Stimulated activated CD4-positive, alpha-beta T cell treated with anti-CD3 and anti-CD28 coated beads, Interleukin-2, amount 100 ng/mL, for 48 hours (primary cell): ENCODE measurements at places on chromosomes 3 and 15.

- no peak for DNase-seq
Observed at GRCh38 chr3:32340039-32340438, 51.6 kb upstream of the CMTM7 start.

- no peak for DNase-seq
Observed at GRCh38 chr3:53240989-53241972, 14.5 kb downstream of the TKT start.

DNA sequence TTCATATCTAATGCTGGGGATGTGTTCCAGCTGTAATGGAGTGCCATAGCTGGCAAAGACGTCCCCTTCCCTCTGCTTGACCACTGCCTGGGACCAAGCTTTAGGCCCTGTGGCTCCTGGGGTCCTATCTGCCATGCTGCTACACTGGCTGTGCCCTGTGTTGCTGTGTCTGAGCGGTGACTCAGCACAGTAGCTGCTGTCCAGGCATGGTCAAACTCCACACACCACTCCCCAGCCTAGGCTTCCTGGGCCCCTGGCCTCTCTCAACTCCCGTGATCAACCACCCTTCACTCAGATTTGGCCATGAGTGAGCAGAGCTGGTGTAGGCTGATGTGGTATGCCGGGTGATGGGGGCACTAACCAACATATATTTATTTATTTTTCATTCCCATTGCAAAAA, 27.0 kb downstream of the EPHB1 start:
- DNase-seq, result no peak

DNA sequence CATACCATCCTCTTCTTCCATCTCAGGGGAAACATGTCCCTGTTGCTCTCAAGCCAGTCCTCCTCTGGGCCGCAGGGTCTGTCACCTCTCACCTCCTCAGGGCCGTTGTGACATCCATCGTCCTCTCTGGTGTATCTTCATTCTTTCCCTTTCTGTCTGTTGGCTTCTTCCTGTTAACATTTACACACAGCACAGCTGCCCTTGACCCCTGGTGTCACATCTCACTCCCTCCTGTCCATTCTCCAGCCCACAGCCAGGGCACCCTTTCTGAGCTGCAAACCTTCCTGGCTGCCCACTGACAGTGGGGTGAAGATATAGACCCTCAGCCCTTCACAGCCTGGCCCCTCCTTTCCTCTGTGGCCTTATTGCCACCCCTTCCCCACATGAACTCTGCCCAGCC, 79.6 kb upstream of the ADAMTSL3 start:
- DNase-seq, result no peak

DNA sequence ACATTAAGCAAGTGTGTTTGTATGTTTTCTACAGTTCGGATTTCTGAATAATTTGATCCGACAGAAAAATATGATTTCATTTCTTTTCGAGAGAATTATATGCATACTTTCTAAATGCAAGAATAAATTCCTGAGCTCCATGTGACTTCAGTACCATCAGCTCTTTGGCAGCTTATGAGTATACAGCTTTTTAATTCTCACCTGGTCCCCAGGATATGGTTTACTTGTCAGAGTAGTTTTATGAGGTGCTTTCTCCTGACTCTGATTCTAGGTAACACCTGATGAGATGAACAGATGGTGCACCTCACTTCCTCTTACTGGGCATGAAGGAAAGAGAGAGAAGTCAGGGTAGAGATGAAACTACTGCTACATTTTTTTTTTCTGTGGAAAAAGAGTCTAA, 3.1 kb downstream of the HGD start:
- no peak for DNase-seq

- DNase-seq, result no peak
Observed at GRCh38 chr3:31779514-31779913, 201.5 kb downstream of the OSBPL10 start.

DNA sequence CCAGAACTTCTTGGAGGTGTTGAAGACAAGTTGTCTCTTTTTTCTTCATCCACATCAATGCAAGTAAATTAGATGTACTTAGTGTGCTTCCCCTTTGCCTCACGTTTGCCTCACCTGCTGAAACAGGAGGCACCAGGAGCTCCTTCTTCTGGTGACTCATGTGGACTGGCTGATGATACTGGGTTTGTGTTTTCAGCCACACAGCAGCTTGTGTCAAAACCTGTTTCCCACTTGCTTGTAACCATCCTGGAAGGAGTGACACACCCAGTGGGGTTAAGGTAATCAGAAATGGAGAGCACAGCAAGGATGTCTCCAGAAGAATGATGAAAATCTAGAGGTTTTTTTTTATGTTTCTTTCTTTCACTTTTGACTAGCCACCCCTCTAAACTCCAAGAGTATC, 143.3 kb upstream of the RBMS3 start:
- peak; percentile 1 for DNase-seq

DNA sequence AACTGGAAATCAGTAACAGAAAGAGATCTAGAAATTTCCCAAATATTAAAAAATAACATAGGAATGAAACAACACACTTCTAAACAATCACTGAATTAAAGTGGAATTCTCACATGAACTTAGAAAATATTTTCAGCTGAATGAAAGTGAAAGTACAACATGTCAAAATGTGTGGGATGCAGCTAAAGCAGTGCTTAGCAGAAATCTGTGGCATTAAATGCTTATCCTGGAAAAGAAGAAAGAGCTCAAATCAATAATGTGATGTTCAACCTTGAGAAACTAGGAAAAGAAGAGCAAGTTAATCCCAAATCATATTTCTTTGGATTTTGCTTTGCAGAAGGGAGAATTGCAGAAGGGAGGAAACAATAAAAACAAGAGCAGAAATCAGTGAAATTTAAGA, 98.2 kb upstream of the NR2E3 start:
- DNase-seq, result no peak

GRCh38 chr3:186107215-186108105, 1.4 kb downstream of the ETV5 start:
- no peak for DNase-seq

GRCh38 chr3:16124636-16125035, 49.8 kb upstream of the GALNT15 start:
- no peak for DNase-seq

GRCh38 chr15:42915654-42916315, 4.8 kb downstream of the TTBK2 start:
- no peak for DNase-seq

- DNase-seq, result no peak
Observed at GRCh38 chr3:15823092-15823491, 25.3 kb upstream of the ANKRD28 start.

DNA sequence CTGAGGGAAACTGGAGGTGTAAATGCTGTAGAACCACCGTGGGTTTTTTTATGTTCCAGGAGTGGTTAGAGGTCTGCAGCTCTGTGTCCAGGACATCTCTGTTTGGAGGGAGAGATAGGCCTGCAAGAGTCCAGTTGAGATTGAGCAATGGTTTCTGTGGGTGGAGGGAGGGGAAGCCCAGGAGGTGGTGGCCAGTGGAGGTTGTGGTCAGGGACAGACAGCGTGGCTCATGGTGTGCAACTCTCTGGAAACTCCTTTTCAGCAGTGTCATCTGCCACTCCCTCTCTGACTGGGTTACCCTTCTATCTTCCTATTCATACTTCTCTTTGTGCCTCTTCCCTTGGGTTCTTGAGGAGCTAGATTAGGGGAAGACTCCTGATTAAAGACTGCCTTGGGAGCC, 9.6 kb downstream of the XCR1 start:
- no peak for DNase-seq

- no peak for DNase-seq
Observed at GRCh38 chr3:159721324-159721723, 267.3 kb upstream of the IL12A start.

DNA sequence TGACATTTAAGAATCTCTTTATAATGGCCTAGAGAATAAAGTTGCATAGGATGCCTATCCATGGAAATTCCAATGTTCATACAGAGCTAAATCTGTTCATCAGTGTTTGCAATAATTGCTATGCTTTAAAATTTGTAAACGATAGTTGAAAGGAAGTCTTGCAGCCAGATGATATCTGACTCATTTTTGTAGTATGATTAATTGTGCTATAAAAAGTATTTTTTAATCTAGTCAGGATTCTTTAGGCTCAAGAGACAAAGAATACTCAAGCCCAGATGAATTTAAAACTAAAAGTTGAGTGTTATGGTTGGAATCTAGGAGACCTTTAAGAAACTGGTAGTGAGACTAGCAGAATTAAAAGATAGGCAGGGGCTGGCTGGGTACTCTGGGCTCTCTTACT, 50.5 kb downstream of the SUCNR1 start:
- DNase-seq, result no peak

DNA sequence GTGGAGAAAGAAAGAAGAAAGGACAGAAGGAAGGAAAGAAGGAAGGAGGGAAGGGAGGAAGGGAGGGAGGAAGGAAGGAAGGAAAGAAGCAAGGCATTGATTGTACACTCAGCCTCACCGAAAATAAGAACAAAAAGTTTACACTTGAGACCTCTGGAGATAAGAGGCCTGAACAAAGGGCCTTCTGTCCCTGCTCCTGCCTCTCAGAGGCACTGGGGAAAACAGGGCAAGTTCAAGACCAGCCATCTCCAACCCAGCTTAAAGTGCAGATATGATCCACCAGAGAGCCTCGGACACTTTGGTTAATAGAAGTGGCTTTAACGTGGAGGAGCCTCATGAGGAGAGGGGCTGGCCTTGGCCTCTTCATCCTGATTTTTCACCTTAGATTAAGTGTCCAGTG, 582.9 kb upstream of the PPP2R3A start:
- no peak for DNase-seq

DNA sequence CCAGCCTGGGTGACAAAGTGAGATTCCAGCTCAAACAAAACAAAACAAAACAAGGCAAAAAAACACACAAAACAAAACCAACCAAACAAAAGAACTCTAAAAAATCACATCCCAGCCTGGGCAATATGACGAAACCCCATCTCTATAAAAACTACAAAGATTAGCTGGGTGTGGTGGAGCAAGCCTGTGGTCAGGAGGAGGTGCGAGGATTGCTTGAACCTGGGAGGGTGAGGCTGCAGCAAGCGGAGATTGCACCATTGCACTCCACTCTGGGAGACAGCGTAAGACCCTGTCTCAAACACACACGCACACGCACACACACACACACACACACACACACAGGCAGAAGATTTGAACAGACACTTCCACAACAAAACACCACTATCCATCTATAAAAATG, 99.6 kb downstream of the SHQ1 start:
- no peak for DNase-seq

- DNase-seq, result no peak
Observed at GRCh38 chr3:129543999-129544398, 1.0 kb downstream of the H1-8 start.

GRCh38 chr3:76367281-76367680, 581.9 kb upstream of the ZNF717 start:
- no peak for DNase-seq

GRCh38 chr3:42935472-42935871, 29.5 kb downstream of the ZNF662 start:
- no peak for DNase-seq

- DNase-seq, result no peak
Observed at GRCh38 chr15:80107774-80108173, 45.0 kb upstream of the FAH start.

DNA sequence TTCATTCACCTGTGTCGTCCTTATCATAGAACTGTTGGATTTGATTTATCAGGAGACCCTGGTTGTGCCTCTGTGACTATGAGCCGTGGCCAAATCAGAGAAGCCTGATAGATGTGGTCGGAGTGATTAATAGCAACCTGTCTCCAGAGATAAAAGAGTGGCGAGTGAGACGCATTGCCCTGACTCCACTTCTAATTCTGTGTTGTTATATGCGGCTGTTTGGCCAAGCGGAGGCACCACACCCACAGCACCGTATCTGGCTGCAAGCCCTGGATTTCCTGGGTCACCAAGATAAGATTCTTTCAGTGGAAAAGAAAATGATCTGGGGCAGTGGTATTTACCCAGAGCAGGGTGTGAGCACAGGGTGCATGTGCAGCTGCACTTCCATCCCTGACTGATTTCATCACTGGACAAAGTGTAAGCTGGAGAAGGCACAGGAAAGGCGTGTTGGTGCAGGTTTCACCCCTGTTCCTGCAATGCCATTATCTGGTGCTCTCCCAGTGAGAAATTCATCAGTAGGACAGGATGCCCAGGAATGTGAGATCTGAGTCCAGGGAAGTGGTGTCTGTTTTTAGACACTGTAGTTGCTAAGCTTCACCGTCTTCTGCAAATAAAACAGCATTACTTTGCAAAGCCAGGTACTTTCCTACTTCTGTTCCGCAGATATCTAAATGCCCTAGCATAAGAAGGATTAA, 84.6 kb downstream of the CD47 start:
- DNase-seq, result no peak

DNA sequence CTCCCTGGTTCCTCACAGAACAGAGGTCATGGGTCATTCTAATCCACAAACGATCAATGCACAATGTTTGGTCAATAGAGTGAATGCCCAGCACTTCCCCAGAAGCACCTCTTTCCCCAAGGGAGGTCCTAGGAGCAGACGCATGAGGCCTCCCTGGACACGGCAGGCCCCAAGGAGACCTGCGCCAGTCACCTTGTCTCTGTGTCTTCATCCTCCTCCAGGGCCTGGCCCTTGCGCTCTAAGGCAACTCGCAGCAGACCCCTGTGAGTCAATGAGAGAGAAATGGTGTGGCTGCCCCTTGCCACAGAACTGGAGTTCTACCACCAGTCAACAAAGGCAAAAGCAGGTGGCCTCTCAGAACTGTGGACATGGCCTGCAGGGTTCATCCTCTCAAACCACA, 18.1 kb downstream of the ALS2CL start:
- no peak for DNase-seq

DNA sequence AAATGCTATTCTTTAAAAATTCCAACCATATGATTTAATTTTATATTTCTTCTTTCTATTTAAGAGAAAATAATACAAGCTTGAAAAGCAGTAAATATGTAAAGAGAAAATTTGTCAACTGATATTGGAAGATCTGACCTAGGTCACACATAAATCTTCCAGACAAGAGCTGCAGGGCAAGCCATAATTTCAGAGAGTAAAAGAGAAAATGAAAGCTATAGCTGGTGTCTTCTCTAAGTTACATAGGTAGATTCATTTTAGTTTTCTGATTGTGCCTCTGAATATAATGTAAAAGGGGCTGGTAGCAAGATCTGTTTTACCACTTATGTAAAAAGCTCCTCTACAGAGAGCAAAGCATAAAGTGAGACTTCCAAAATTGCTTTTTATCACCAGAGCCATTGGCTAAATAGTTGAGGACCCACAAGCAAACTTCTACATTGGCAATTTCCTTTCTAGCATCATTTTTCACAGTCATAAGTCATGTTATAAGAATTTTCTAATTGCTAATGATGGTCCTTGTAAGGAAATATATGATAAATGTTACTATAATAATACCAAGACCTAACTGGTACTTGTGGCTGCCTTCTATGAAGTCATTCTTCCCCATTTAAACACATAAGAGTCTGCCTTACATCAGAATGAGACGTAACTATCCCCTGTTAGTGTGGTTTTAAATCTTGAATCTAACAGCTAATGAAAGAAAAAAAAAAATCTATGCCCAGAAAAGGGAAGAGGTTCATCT, 80.8 kb upstream of the SKOR1 start:
- no peak for DNase-seq
